Kidney tubule cell (primary cell): ENCODE measurements at places on chromosomes 4 and X.

- DNase-seq, result no peak
Observed at GRCh38 chr4:125191232-125191631, 123.5 kb upstream of the FAT4 start.

- no peak for DNase-seq
Observed at GRCh38 chrX:11050013-11050412, 61.1 kb upstream of the HCCS start.

DNA sequence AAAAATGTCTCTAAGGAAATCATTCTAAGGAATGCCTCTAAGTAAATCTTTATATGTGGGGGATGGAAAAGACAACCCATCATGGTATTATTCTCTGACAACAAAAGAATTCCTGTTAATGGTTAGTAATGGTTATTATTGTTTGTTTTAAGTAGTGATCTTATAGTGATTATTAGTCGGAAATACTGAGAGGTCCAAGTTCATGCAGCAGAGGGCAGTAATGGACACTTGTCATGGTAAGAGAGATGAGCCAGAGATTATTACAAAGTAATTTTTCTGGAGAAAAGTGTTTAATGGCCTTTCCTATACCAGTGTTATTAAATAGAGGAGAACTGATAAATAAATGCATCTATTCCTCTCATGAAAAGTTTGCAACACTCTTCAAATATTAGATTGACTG, 8.1 kb upstream of the DKK2 start:
- peak; percentile 11 for DNase-seq

DNA sequence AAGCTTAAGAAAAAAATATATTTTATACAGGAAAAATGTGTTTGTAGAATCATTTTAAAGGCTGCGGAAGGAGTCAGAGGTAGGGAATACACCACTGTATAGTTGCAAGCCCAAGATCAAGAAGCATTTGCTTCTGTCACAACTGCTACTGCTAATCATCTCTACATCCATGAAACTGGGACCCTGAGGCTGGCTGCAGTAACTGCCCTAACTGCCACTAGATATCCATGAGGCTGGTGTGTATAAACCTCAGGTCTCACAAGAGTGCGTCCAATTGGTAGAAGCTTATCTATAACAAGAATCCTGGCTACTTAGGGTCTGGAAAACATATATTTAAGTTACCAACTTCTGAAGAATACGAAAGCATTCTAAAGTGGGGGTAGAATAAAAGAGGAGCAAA, 69.1 kb downstream of the RXFP1 start:
- no peak for DNase-seq

- peak; percentile 65 for DNase-seq
Observed at GRCh38 chr4:94488670-94489069, 36.9 kb downstream of the PDLIM5 start.

DNA sequence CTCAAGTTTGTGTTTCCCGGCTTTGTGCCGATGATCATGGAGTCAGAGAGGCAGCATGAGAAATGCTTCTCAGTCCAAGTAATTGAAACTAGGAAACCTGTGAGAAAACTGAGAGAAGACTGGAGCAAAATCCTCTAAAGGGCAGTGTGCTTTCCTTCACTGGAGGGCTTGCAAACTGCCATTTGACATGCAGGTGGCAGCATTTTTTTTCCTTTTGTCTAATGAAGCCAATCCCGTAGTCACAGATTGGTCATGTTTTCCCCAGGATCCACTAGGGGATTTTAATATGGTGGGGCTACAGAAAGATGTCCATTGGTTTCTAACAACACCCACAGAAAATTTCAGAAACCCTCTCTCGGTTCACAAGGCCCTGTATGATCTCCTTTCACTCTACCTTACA, 117.4 kb upstream of the NUDT10 start:
- DNase-seq, result no peak

DNA sequence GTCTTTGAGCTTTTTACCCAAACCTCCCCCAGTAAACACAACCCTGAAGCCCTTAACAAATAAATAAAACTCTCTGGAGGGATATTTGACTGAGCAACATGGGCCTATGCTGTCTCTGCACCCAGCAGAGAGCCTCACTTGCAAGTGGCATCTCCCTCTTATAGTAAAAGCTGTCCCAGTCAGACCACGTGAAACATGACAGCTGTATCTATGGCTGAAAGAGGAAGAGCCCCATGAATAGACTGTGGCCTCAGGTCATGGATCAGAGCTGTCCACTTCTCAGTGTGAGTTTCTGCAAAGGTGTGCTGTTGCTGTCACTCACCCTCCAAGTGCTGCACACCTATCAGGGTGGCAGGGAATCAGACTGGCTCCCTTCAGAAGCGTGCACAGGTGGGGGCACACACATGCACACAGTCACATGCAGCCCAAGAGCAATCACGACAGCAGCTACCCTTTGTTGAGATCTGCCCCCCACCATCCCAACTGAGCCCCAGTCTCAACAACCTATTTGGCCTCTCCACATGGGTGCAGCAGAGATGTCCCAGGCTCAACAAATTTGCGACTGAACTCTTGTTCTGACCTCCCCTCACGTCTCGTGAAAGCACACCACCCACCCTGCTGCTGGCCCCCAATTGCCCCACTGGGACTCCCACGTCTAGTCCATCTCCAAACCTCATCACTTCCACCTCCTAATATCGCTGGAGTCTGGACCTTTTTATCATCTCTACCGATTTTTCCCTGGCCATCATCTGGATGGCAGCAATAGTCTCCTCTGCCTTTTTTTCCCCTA, 45.6 kb downstream of the NAT8L start:
- DNase-seq, result no peak

DNA sequence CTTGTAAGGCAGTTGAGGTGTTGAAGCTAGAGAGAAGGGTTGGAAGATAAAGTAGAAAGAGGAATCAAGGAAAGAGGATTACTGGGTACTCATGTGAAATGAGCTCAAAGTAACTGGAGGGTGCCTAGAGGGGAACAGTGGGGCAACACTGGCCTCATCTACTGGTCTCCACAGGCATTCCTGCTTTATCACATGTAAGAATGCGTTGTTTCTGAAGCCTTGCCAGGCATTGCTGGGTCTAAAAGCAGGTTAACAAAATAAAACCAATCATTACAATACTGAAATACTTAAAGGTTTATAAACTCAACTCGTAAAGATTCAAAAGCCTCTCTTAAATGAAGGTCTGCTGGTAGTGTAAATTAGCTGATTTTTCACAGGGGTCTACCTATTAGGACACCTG, 96.0 kb downstream of the FANCB start:
- no peak for DNase-seq

- no peak for DNase-seq
Observed at GRCh38 chr4:8817813-8818062, 53.9 kb downstream of the HMX1 start.

- DNase-seq, result no peak
Observed at GRCh38 chrX:10516781-10517322, 103.5 kb downstream of the MID1 start.

DNA sequence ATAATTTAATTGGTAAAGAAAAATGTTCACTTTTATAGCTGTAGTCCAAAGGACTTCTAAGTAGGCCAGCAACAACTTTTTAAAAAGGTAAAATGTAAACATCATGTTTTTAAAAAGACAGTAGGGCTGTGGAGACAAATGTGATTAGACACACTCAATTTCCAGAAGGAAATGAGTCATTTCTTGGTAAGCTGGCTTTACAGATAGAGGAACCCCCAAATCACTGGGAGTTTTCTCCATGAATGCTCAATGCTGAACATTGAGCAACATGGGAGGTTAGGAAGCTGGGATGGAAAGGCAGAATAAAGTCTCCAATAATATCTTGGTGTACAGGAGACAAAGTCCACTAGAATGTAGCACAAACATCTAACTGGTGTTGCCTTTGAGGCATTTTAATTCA, 121.3 kb downstream of the NWD2 start:
- DNase-seq, result peak; percentile 7

GRCh38 chrX:114626323-114626722, 42.4 kb downstream of the HTR2C start:
- DNase-seq, result peak; percentile 36

- no peak for DNase-seq
Observed at GRCh38 chr4:175453456-175453855, 358.6 kb downstream of the GPM6A start.

DNA sequence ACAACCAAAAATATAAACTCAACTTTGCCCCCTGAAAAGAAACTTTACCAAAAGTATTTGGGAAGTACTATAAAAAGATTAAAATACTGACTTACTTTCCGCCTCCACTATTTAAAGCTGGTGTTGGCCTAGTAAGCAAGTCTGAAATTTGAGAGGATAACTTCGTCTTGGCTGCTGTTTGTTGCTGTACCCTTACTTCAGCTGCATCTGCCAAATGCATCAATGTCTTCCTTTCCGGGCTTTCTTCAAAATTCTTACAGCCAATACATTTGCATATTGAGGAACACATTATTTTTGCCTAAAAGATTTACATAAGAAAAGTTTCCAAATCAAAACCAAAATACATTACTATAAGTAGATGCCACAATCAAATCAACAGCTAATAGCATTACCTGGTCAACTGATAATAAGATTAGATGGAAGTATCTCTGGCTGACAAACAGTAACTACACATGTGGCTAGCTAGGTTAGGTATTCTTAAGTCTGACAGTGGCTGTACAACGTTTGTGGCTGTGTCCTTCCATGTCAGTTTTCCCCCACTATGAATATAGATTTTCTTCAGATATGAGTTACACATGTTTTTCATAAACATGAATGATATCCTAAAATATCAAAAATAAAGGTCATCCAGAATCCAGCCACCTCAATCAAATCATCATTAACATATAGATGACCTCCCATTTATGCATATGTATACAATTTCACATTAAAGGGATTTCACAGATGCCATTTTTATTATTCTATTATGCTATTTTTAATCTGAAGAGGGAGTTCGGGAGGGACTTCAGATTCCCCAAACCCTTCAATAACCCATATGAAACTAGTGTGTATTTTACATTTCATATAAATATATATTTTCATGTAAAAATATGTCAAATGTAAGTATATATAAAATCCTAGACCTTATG, 30.6 kb downstream of the THAP9 start:
- DNase-seq, result no peak

GRCh38 chr4:124904723-124905388, 192.3 kb upstream of the ANKRD50 start:
- DNase-seq, result no peak

GRCh38 chrX:109856974-109857373, 123.9 kb upstream of the ACSL4 start:
- DNase-seq, result peak; percentile 46

- DNase-seq, result no peak
Observed at GRCh38 chr4:188688956-188689355, 549.7 kb downstream of the TRIML1 start.
